ENCODE measurements at places on chromosomes 5 and 9. TPM values are rescaled to one million over a fixed set of nuclear protein-coding genes. Genes with fewer than 3 reads are reported as not detected.

Gene PITX1
- 0.44 TPM for total RNA-seq

Gene SCGB3A2
- not detected for total RNA-seq

Gene ZDHHC11B
- 0.26 TPM for total RNA-seq

Gene NOXA1
- total RNA-seq = 0.53 TPM

Gene TAF1L
- total RNA-seq = under 0.01 TPM

Gene GAPT
- total RNA-seq = not detected

Gene OR13C3
- total RNA-seq = not detected

Gene GOLM1
- total RNA-seq = 27.0 TPM

Gene UBAP2
- total RNA-seq = 14.9 TPM

Gene FOXD4L3
- not detected for total RNA-seq

Gene RNF183
- not detected for total RNA-seq

Gene IRX2
- 0.62 TPM for total RNA-seq

Gene FOXD4L5
- total RNA-seq = 0.06 TPM

Gene LCN10
- not detected for total RNA-seq

Gene KYAT1
- total RNA-seq = 10.3 TPM

Gene GLRX
- total RNA-seq = 29.6 TPM

Gene CCDC171
- total RNA-seq = 2.9 TPM

Gene ROPN1L
- total RNA-seq = 0.31 TPM

Gene PPP3R2
- total RNA-seq = not detected

Gene SHOC1
- not detected for total RNA-seq

Measured in aortic smooth muscle cell (primary cell).